ENCODE measurements at places on chromosomes 16 and 17.

GRCh38 chr16:50681021-50681885 is at the start of gene SNX20:
TSS of gene SNX20 (minus strand) at chr16:50681312. CDS start at chr16:50677526, 3,786 bp downstream.
- H3K4me3 ChIP-seq = peak within 1 kb of the TSS; percentile 91
- H3K27me3 ChIP-seq = no peaks in the 10 kb centered on the region
- H3K36me3 ChIP-seq = peaks cover 42% of the 10 kb centered on the region

GRCh38 chr17:76953946-76954345 is 85.7 kb downstream of the MGAT5B start:
- H3K36me3 ChIP-seq = no peaks in the 10 kb centered on the region
- H3K27me3 ChIP-seq = no peaks in the 10 kb centered on the region
- H3K4me1 ChIP-seq = no peaks in the 10 kb centered on the region
- DNase-seq = no peak
- H3K27ac ChIP-seq = no peak overlapping the region

DNA sequence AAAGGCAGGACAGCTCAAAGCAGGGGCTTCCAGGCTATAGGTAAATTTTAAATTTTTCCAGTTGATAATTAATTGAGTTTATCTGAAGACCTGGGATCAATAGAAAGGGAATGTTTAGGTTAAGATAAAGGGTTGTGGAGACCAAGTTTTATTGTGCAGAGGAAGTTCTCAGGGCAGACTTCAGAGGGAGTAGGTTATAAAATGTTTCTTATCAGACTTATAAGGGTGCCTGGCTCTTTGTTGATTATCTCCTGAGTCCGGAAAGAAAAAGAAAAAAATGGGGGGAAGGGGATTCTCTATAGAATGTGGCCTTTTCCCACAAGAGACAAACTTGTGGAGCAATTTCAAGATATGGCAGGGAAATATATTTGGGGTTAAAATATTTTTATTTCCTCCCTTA is 15.9 kb downstream of the SLC46A1 start:
- H3K4me3 ChIP-seq = no peak overlapping the region
- H3K27me3 ChIP-seq = no peaks in the 10 kb centered on the region
- peaks cover 38% of the 10 kb centered on the region for H3K36me3 ChIP-seq
- DNase-seq = no peak
- H3K4me1 ChIP-seq = peaks cover 15% of the 10 kb centered on the region

GRCh38 chr16:75306099-75306762 is 54.8 kb upstream of the BCAR1 start:
- peaks cover 8% of the 10 kb centered on the region for H3K4me1 ChIP-seq
- no peak for DNase-seq
- no peak overlapping the region for H3K27ac ChIP-seq
- H3K4me3 ChIP-seq = no peak overlapping the region

DNA sequence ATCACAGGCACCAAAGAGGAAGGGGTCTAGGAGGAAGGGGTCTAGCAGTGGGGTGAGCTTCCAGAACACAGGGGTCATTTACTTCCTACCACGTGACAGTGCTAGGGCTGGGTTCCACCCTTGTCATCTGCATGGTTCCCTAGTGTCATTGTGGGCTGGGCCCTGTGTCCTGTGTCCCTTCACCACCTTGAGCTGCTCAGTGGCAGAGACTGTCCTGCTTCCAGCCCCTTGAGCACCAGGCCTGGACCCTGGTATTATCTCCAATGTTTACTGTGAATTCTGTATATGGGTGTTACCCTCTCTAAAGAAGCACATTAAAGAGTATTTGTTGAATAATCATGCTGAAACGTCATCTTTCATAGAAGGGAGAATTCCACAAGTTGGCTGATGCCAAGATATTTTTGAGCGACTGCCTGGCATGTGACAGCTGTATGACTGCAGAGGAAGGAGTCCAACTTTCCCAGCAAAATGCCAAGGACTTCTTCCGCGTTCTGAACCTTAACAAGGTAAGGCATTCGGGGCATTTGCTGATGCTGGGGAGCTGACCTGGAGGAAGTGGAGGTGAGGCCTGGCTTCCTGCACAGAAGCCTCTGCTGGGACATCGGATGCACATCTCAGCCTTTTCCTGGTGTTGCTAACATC is 5.5 kb downstream of the NARF start:
- H3K4me3 ChIP-seq = no peak overlapping the region
- H3K4me1 ChIP-seq = peaks cover 60% of the 10 kb centered on the region
- H3K27me3 ChIP-seq = no peaks in the 10 kb centered on the region
- peaks cover 83% of the 10 kb centered on the region for H3K36me3 ChIP-seq
- DNase-seq = no peak

DNA sequence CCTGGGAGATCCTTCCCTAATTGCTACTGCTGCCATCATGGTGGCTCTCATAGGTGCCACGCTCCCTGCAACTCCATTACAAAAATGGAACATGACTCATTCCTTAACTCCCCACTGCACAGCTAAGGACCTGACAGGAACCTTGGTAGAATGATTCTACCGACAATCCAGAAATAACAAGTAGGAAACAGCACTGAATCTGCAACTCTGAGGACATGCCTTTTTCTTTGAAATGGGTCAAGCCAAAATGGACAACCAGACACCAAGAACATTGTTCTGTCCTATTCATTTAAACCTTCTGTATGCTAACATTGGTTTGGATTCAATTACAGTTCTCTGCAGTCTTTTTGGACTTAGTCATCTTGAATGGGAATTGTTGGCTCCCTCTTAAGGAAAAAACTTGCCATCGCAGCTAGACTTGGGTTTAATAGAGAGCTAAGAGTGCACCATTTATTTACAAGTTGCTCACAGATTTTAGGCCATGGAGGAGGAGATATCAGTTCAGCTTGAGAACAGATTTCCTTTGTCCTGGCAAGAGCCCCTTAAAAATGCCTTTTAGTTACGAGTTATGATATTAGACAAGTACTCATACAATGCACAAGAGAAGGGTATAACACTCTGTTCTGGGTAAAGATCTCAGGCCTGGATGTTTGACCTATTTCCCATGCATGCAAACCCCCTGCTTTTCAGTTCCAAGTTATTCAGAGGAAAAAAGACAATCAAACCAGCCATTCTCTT is 20.9 kb upstream of the NSRP1 start:
- H3K4me1 ChIP-seq = peaks cover 7% of the 10 kb centered on the region
- H3K27me3 ChIP-seq = peaks cover 40% of the 10 kb centered on the region
- no peak for DNase-seq
- no peak overlapping the region for H3K27ac ChIP-seq
- no peaks in the 10 kb centered on the region for H3K36me3 ChIP-seq

- H3K27me3 ChIP-seq = no peaks in the 10 kb centered on the region
- H3K4me3 ChIP-seq = no peak overlapping the region
- H3K4me1 ChIP-seq = no peaks in the 10 kb centered on the region
- H3K27ac ChIP-seq = no peak overlapping the region
- H3K36me3 ChIP-seq = no peaks in the 10 kb centered on the region
- DNase-seq = no peak
These were observed 14.0 kb upstream of the MPRIP start for GRCh38 chr17:17028059-17028877.

GRCh38 chr17:65756760-65757159 is 195.3 kb upstream of the AXIN2 start:
- DNase-seq = no peak
- H3K4me1 ChIP-seq = no peaks in the 10 kb centered on the region
- H3K36me3 ChIP-seq = no peaks in the 10 kb centered on the region

GRCh38 chr16:842711-843560 is 42.4 kb upstream of the GNG13 start:
- no peak overlapping the region for H3K27ac ChIP-seq
- no peaks in the 10 kb centered on the region for H3K36me3 ChIP-seq
- no peaks in the 10 kb centered on the region for H3K27me3 ChIP-seq
- no peak overlapping the region for H3K4me3 ChIP-seq
- DNase-seq = no peak
- H3K4me1 ChIP-seq = no peaks in the 10 kb centered on the region

DNA sequence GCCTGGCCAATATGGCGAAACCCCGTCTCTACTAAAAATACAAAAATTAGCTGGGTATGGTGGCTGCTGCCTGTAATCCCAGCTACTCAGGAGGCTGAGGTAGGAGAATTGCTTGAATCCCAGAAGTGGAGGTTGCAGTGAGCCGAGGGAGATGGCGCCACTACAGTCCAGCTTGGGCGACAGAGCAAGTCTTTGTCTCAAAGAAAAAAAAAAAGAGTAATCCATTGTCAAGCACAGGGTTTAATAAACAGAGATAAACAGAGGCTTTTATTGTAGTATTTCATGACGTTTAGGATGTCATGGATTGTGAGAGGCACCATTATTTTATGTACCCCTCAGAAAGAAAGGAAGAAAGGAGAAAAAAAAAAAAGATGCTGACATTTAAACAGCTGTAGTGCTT is 75.2 kb upstream of the RNU2-1 start:
- DNase-seq = no peak
- H3K4me1 ChIP-seq = peaks cover 7% of the 10 kb centered on the region
- H3K36me3 ChIP-seq = no peaks in the 10 kb centered on the region
- no peaks in the 10 kb centered on the region for H3K27me3 ChIP-seq
- H3K27ac ChIP-seq = no peak overlapping the region

DNA sequence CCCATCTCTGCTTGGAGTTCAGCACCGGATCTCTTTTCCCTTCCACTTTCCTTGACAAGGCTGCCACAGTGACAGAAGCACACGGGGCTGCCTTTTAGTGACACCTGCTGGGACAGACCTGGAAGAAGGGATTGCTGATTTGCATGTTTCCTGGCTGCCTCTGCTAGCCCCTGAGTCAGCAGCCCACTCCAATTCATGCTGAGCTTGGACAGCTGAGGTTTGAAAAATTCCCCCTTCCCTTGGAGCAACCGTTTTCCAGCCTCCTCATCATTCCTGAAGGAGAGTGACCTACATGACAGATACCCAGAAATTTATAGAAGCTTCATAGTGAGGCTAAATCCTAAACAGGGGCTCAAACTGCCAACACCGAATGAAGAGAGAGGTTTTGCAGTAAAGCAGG is 18.8 kb upstream of the RBL2 start:
- H3K27me3 ChIP-seq = no peaks in the 10 kb centered on the region
- H3K27ac ChIP-seq = no peak overlapping the region
- H3K4me3 ChIP-seq = no peak overlapping the region
- DNase-seq = no peak
- H3K4me1 ChIP-seq = peaks cover 6% of the 10 kb centered on the region

DNA sequence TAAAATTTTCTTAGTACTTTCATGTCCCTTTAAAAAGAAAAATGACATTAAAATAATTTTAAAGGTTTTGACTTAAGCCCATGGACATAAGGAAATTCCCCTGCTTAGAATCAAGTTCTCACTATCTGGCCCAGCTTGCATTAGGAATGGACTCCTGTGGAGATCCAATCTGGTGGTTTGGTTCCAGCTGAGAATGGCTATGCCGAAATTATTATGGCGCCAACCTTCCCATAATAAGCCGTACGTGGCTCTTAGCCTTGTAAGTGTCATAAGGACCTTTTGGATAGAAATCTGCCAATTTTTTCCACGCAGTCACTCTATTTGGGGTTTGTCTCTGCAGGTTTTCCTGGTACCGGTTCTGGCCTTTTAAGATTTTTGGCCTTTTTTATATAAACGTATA is 262.1 kb upstream of the MAF start:
- no peak overlapping the region for H3K27ac ChIP-seq
- H3K4me3 ChIP-seq = no peak overlapping the region
- H3K36me3 ChIP-seq = no peaks in the 10 kb centered on the region
- no peaks in the 10 kb centered on the region for H3K4me1 ChIP-seq
- DNase-seq = no peak

DNA sequence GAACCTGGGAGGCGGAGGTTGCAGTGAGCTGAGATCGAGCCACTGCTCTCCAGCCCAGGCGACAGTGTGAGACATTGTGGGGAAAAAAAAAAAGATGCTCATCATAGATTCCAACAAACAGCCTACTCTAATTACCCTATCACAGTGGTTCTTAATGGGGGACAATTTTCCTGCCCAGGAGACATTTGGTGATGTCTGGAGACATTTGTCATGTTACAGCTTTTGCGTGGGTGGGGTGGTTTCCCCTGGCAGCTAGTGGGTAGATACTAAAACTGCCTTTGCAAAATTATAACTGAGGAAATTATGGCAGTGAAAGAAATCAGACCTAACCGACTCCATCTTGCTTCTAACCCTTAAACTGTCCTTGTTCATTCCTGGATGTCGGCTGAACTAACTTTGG is 92.5 kb upstream of the RBL2 start:
- no peaks in the 10 kb centered on the region for H3K27me3 ChIP-seq
- no peak for DNase-seq
- no peak overlapping the region for H3K4me3 ChIP-seq
- H3K27ac ChIP-seq = no peak overlapping the region
- H3K36me3 ChIP-seq = no peaks in the 10 kb centered on the region
